Stimulated activated CD4-positive, alpha-beta T cell treated with anti-CD3 and anti-CD28 coated beads, Interleukin-12 subunit alpha, Interleukin-12 subunit beta, amount 100 ng/mL, for 48 hours (primary cell): ENCODE measurements at places on chromosomes 1 and 21.

GRCh38 chr1:41958015-41958673 is 39.4 kb upstream of the HIVEP3 start:
- DNase-seq = no peak

- DNase-seq = no peak
Observed at GRCh38 chr21:32022146-32022545, 149.3 kb downstream of the HUNK start.

DNA sequence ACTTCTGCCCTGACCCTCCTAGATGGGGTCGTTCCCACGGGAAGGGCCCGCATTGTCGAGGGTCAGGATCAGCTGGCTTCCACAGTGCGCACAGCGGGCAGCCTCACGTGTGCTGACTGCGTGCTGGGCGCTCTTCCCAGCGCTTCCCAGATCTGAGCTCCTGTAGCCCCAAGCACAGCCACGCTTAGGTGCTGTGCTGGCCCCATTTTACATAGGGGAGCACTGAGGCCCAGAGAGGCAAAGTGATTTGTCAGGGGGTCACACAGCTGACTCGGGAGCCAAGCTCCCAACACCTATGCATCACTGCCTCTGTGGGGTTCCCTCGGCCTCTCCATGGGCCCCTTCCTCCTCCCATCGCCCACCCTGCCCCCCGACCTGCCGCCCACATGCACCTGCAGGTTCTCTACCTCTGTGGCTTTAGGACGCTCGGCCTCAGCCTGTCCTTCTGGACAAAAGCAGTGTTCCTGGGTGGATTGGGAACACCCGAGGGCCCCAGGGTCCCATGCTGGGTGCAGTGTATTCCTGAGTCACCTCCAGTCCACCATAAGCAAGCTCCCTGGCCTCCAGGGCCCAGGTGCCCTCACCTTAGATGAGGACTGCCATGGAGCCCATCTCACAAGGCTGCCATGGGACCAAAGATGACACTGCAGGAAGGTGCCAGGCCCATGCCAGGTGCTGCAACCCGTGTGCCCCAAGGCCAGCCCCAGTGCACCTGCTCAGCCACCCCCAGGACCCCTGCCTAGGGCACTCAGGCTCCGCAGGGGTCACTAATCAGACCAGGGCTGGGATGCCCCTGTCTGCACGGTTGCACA is 23.3 kb downstream of the TFF3 start:
- no peak for DNase-seq

DNA sequence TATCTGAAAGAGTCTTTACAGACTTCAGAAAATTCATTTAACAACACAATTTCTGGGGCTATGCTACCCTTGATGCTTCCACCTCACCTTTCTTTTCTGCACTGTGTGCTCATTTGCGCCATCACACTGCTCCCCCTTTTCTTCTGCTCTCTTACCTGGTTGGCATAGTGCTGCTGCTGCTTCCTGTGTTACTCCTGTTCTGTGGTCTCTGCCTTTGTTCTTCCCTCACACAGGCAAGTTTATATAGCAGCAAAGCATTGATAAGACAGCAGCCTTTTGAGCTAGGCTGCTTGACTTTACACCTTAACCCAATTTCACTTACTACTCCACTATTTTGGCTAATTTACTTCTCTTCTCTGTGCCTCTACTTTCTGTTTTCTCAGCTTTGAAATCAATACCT is 18.3 kb downstream of the SGIP1 start:
- no peak for DNase-seq

- DNase-seq = no peak
Observed at GRCh38 chr1:220151454-220151853, 57.5 kb downstream of the IARS2 start.

DNA sequence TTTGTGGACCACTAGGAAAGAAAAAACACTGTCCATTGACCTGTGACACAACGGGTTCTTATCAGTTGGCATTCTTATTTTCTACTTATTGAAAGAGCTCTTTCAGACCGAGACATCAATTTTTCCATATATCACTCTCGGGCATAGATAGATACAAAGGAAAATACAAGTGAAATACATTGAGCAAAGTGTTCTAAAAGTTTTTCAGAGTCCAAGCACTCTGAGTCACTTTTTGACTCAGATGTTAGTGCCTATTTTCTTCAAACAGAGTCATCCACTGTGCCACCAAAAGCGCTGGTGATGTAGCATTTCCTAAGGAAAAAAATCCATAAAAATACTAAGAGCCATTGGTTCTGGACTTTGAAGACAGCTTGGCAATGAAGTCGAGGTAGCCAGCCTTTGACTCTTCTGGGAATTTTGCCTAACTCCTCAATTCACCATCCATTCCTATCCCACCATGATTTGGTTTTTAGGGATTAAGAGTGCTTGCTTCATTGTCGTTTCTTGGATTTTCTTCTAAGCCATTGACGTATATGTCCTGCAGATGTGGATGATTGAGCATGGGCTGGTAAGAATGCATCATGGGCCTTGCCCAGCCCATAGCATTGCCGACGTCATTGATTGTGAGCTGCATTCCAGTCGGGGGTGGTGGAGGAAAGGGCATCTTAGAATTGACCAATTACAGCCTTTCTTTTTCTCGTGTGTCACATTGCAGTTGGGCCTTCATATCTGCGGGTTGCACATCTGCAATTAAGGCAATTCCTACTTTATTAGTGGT is 10.6 kb downstream of the GALNT2 start:
- no peak for DNase-seq

DNA sequence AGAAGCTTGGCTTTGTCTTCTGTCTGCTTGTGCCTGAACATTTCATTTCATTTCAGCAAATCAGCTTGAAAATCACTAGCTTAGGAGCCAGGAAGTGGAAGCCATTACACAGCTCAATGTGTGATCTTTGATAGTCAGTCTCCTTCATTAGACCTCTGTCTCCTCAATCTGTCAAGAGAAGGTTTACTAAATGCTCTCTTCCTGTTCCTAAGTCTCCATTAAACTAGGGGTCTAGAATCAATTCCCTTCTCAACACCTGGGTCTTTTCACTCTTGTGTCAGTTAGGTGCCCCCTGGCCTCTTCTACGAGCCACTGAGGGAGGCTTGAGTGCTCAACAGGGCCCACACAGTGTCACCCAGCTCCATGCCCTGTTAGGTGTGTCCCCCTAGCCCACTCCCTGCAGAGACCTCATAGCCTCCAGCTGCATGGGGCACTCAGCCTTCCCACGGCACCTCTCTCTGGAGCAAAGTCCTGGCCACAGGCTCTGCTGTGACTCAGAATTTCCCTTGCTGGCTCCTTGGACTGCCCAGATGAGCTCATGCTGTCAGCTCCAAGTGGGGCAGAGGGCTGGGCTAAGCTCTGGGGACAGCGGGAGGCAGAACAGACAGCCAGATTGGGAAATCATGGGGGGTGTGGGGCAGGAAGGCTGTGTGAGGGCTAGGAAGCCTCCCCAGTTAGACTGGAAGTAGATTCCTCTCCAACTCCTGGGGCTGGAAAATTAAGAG is 115.7 kb upstream of the IPO9 start:
- DNase-seq = no peak

- DNase-seq = no peak
Observed at GRCh38 chr1:206067486-206068227, 14.7 kb downstream of the RHEX start.

- no peak for DNase-seq
Observed at GRCh38 chr1:64920941-64921589, 45.3 kb downstream of the JAK1 start.

DNA sequence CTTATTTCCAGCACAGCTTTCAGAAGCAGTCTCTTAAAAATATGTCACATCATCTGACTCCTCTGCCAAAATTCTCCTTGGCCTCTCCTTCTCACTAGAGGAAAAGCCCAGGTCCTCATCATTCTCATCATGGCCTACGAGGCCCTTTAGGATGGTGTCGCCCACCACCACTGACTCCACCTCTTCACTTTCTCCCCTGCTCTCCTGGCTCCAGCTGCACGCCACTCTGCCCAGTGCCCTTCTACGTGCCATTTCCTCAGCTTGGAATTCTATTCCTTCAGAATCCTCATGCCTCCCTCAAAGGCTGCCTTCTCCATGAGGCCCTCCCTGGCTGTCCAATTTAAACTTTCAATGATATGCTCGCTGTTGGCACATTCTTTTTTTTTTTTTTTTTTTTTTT is 25.3 kb upstream of the BTG2 start:
- DNase-seq = no peak

DNA sequence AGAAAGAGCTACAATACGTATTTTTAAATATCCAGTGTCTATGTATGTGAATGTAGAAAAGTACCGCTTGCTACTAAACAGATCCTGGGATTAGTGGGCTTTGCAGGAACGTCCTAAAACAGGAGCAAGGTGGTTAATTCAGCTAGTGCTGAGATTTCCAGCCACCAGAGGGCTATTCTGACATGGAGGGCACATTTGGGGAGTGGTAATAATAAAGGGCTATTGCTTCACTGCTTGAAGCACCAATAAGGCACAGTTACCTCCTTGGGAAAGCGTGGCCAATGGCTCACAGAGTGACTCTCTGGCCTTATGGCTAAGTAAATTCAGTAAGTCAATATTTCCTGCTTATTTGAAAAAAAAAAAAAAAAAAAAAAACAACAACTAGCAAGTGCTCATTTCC is 152.4 kb downstream of the GABPA start:
- no peak for DNase-seq
